ENCODE measurements at places on chromosomes 2 and 18.

- DNase-seq, result no peak
These were observed 866 bp upstream of the SF3B6 start for GRCh38 chr2:24076849-24077534.

GRCh38 chr18:13934676-13935075 lies 19.3 kb upstream of the MC2R start:
- no peak for DNase-seq

GRCh38 chr2:222178450-222178849 lies 120.3 kb downstream of the PAX3 start:
- DNase-seq, result no peak

DNA sequence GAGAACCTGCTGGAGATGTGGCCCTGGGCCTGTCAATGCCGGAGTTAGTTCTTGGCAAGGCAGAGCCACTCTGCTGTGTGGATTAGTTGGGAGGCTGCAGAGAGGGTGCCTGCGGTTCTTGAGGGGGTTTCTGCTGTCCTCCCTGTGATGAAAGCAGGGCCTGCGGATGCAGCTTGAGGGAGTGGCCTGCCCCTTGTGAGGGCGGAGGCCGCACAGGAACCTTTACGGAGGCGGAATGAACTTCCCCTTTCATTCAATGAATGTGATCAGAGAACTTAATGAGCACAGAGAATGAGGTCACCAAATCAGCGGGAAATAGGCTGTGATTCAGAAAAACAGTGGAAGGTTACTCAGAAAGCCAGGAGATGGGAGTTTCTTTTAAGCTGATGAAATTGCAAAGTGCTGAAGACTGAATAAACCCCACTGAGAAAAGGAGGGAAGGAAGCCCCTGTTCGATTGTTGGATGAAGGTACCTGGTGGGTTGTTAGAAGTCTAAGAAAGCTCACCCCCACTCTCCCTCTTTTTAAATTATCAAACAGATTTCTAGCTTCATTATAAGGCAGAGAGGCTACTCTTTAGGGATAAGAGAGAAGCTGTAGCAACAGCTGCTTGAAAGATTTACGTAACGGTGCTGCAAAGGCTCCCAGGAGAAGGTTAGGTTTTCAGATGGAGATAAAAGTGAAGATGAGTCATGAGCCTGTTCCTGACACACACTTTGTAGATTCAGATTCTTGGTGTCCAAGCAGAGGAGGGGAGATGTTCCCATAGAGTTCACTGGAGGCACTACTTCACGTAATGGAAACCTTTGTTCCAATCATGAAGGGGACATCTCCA lies 47.4 kb downstream of the VWA3B start:
- peak; percentile 13 for DNase-seq

DNA sequence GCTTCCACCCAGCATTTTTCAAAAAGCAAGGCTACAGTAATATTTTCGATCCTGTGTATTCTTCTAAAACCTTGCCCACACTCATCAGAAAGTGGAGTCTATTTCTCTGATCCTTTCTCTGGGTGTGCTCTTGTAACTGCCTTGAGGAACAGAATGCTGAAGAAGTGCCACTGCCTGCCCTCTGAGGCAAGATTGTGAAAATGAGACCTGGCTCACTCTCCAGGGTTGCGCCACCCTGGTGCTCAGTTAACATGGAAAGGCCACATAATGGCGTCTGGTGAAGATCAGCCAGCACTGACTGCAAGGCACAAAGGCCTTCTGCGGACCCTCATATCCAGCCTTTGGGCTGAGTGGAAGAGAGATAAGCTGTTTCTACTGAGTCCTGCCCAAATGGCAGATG lies 11.2 kb upstream of the SH3RF3 start:
- DNase-seq, result no peak

DNA sequence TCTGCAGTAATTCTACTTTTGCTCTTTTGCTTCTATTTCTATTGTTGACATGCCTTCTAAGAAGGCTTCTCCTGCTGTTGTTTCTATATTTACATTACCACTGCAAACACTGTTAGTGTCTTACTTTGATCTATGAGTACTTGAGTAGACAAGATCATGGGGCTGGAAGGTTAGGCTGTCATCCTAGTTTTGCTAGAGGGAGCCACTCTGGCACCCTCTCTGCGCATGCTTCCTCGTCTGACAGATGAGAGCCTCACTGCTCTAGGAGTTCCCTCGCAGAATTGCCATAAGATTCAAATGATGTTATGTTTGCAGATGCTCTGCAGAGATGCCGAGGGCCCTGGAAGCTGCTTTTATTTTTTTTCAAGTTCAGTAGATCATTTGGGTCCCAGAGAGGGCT lies 185.6 kb downstream of the RNF144A start:
- DNase-seq, result no peak

- DNase-seq, result no peak
These were observed 59.3 kb upstream of the B3GNT7 start for GRCh38 chr2:231336236-231336635.

DNA sequence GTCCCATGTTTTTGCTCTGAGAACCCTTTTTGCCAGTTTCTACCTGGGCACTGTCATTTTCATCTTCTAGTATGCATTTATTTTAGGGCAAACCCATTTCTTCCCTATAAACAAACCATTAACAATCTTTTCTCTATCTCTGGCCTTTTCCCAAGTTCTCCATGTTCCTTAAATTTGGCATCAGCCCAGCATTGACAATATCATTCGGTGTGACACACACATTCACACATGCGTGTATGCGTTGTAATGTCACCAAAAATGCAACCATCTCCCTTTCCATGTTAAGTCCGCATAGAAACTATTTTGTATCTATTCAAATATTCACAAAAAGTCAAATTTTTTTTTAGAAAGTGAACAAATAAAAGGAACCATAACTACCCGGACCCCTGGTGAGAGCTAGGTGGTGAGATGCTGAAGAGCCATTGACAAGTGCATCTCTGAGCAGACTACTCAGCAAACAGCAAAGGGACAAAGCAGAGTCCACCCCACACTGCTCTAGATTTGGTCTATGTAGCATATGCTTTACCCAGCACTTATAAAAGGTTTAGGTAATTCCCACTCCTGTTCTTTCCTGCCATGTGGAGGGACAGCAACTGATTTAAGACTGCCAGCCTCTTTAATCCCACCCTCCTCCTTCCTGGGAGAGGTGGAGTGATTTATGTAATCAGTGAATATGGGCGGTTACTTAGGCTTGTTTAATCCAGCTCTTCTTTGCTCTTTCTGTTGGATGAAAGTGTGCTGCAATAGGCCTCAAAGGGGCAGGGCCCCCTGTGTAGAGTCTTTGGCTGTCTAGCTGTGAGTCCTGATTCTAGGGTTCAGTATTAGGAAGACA lies 124.1 kb downstream of the METTL8 start:
- DNase-seq, result no peak

DNA sequence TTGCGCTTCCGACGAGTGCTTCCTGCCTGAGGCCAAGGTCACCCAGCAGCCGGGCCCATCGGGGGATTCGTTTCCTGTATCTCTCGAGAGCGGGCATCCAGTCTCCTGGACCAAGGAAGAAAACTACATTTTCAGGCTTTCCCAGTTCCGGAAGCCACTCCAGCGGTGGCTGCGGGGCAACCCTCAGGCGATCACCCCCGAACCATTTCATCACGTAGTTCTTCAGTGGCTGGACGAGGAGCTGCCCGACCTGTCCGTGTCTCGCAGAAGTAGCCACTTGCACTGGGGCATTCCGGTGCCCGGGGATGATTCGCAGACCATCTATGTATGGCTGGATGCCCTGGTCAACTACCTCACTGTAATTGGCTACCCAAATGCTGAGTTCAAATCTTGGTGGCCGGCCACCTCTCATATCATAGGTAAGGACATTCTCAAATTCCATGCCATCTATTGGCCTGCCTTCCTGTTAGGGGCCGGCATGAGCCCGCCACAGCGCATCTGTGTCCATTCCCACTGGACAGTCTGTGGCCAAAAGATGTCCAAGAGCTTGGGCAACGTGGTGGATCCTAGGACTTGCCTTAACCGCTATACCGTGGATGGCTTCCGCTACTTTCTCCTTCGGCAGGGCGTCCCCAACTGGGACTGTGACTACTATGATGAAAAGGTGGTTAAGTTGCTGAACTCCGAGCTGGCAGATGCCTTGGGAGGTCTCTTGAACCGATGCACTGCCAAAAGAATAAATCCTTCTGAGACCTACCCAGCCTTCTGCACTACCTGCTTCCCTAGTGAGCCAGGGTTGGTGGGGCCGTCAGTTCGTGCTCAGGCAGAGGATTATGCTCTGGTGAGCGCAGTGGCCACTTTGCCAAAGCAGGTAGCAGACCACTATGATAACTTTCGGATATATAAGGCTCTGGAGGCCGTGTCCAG lies 1.0 kb downstream of the MARS2 start:
- DNase-seq, result no peak

DNA sequence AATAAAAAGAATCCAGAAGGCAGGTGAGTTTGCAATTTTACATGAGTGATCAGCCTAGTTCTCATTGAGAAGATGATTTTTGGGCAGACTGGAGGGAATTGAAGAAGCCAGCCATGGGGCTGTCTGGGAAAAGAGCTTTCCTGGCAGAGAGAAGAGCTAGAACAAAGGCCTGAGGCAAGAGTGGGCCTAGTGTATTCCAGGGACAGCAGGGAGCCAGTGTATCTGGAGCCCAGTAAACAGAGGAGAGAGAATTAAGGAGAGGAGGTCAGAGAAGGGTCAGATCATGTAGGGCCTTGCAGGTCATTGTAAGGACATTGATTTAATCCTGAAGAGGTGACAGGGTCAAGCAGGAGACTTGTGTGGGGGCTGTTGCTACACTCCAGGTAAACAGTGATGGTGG lies 195.8 kb downstream of the SATB2 start:
- no peak for DNase-seq

DNA sequence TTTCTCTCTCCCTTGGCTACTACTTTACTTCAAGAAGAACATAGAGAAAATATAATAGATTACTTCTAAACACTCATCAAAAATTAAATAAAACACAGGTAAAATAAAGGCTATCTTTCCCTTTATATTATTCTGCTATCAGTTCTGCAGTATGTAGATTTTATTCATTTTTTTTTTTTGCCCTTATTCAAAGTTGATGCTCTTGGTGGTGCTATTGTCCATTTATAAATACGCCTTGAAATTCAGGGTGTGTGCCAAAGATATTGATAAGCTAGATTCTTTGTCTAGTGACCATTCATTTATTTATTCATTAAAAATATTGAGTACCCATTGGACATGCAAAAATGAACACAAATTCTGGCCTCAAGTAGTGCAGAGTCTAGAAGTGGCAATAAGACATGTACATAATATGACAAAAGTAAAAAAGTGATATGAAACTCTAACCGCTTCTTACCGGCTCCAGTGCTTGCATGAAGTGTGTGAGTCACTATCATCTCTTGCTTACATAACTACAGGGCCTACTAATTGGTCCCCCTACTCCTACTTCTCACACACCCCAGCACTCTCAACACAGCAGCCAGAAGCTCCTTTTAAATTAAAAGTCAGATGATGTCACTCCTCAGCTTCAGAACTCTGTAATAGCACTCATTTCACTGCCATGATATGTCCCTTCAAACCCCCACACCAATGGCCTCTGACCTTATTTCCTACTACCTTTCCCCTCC lies 208.3 kb upstream of the FANCL start:
- no peak for DNase-seq

DNA sequence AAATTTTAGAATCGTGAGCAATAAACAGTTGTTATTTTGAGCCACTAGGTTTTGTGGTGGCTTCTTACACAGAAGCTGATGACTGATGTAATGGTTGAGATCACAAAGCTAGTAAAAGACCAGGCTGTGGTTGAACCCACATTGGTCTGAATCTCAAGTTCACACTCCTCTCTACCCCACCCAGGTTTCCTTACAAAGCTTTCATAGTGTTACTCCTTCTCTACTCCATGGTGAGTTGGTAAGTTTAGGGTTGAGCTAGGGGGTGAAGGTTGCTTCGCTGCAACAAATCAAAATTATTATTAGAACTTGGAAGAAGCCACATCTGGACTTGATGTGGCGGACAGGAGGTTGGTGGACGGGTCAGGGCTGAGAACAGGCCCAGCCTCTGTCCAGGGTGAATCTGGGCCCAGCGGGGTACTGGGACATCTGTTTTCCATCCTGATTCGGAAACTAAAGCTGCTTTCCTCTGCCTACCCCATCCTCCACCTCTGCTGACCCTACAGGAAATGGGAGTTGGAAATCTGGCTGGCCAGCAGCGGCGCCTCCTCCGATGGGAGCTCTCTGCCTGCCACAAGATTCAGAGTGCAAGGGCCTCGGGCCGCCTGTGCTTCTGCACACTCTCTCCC lies 86.3 kb downstream of the ZFP36L2 start:
- DNase-seq, result no peak

- DNase-seq, result no peak
These were observed 85.6 kb downstream of the EHD3 start for GRCh38 chr2:31319406-31320175.

- DNase-seq, result no peak
These were observed 44.3 kb downstream of the EDAR start for GRCh38 chr2:108944601-108945331.

DNA sequence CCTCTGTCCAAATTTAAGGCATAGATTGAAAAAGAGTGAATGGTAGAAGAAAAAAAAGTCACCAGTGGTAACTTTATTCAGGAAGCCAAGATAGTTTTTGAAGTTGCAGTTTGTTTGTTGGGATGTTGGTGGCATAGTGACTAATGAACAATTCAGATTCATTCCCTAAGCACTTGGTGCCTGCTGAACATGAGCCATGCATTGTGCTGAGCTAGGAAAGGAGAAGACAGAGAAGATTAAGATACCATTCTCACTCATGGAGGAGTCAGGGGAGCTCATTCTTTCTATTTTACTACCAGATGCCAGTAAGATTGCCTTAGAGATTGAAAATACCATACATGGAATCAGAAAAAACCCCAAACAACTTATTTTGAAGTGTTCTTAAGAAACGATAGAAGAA lies 25.1 kb downstream of the MEIS1 start:
- DNase-seq, result no peak

- no peak for DNase-seq
These were observed 215.1 kb downstream of the ZNF385B start for GRCh38 chr2:179646173-179646769.

- DNase-seq, result no peak
These were observed 74.6 kb downstream of the ACAA2 start for GRCh38 chr18:49738721-49739120.

GRCh38 chr2:158734442-158734841 lies 60.7 kb upstream of the DAPL1 start:
- no peak for DNase-seq

DNA sequence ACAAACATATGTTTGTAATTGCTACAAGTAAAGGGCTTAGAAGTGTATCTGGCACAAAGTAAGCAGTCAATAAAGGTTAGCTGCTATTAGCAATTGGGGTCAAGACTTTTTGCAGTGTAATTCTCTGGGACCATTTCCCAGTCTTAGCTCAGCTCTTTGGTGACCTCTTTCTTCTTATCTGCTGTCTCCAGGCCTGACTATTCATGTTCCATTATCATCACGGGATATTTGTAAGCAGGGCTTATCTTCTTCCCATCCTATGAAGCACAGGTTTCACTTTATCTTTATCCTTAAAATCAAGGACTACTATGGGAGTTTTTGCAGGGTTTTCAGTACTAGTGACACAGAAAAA lies 131.7 kb downstream of the DOCK10 start:
- no peak for DNase-seq

GRCh38 chr2:238046725-238047270 lies 14.0 kb upstream of the SCLY start:
- DNase-seq, result no peak
